ENCODE measurements at places on chromosomes 12 and 14. TPM values are rescaled to one million over a fixed set of nuclear protein-coding genes. Genes with fewer than 3 reads are reported as not detected.

Gene KRT80
- not detected for total RNA-seq

Gene DACT1
- 1.1 TPM for total RNA-seq

Gene MGST1
- total RNA-seq: not detected

Gene DTX1
- not detected for total RNA-seq

Gene CYP27B1
- total RNA-seq: 2.3 TPM

Gene NEUROD4
- not detected for total RNA-seq

Gene KLRB1
- 6.0 TPM for total RNA-seq

Gene SMIM41
- total RNA-seq: not detected

Gene KRT3
- total RNA-seq: not detected

Gene GPRC5D
- total RNA-seq: not detected

Gene INHBC
- not detected for total RNA-seq

Data from activated CD8-positive, alpha-beta T cell treated with anti-CD3 and anti-CD28 coated beads, Interleukin-2, amount 10 ng/mL, durations not matched to agents 7 days and 5 days (primary cell).